ENCODE measurements at places on chromosomes 3 and 15. TPM values are rescaled to one million over a fixed set of nuclear protein-coding genes. Genes with fewer than 3 reads are reported as not detected.

The AQR gene
- 30.5 TPM for total RNA-seq

- H3K36me3 ChIP-seq: no peaks in the 10 kb centered on the region
- H3K27ac ChIP-seq: no peak overlapping the region
- H3K4me1 ChIP-seq: peaks cover 7% of the 10 kb centered on the region
- H3K4me3 ChIP-seq: no peak overlapping the region
- DNase-seq: no peak
- no peaks in the 10 kb centered on the region for H3K27me3 ChIP-seq
Observed at GRCh38 chr3:53274938-53275605, 19.2 kb upstream of the TKT start.

The CCR2 gene
- 0.83 TPM for total RNA-seq

GRCh38 chr3:108406063-108406660 lies 104.2 kb downstream of the MYH15 start:
- no peaks in the 10 kb centered on the region for H3K27me3 ChIP-seq
- peaks cover 4% of the 10 kb centered on the region for H3K4me1 ChIP-seq
- H3K36me3 ChIP-seq: no peaks in the 10 kb centered on the region
- no peak overlapping the region for H3K4me3 ChIP-seq
- no peak for DNase-seq

DNA sequence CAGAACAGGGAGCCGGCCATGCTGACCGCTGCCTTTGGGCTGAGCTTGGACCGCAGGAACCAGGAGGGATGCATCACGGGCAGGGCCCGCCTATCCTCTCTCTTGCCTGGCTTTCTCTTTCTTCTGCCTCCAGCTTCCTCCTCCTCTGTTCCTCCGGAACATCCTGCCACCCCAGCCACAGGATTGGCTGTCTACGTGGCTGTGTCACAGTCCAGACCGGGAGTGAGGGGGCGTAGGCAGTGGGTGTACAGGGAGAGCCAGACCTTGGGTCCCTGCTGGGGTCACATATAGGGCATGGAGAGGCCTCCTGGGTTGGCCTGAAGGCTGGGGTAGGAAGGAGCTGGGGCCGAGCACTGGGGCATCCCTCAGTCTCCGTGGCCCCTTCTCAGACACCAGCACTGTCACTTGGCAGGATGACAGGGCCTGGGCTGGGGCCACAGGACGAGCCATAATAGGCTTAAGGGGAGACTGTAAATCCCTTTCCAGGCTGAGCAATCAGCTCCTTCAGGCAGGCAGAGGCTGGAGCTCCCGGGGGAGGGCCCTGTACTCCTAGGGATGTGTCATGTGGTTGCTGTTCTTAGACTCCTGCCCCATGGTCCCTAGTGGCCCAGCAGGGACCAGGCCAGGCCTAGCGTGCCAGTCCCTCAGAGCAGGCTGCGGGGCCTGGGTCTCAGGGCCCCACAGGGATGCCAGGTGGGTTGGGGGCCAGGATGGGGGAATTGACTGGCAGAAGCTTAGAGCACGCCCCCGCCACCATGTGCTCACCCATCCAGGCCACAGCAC lies 25.4 kb downstream of the LINGO1 start:
- no peak overlapping the region for H3K4me3 ChIP-seq
- no peak for DNase-seq
- H3K36me3 ChIP-seq: no peaks in the 10 kb centered on the region
- H3K27ac ChIP-seq: no peak overlapping the region
- no peaks in the 10 kb centered on the region for H3K4me1 ChIP-seq
- no peaks in the 10 kb centered on the region for H3K27me3 ChIP-seq

GRCh38 chr15:60076582-60077276 lies 72.6 kb downstream of the FOXB1 start:
- no peak overlapping the region for H3K27ac ChIP-seq
- no peaks in the 10 kb centered on the region for H3K4me1 ChIP-seq
- no peak overlapping the region for H3K4me3 ChIP-seq
- DNase-seq: no peak
- H3K27me3 ChIP-seq: no peaks in the 10 kb centered on the region

DNA sequence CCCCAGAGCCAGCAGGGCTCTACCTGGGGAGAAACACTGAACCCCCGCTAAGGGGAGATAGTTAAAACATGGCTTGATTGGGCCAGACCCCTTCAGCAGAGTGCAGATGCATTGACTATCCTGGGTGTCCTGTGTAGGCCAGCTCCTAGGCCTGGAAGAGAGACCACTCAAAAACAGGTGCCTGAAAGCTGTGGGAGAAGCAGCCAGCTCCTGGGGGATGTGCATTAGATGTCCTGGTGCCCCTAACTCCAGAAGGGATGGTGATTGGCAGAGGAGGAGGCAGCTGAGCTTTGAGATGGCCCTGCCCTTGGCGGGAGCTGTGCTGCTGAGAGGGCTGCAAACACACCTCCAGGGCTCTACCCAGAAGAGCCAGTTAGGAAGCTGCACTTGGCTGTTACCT lies 89.3 kb upstream of the PLXNA1 start:
- no peaks in the 10 kb centered on the region for H3K27me3 ChIP-seq
- no peak overlapping the region for H3K27ac ChIP-seq
- peaks cover 26% of the 10 kb centered on the region for H3K4me1 ChIP-seq
- DNase-seq: no peak
- H3K4me3 ChIP-seq: no peak overlapping the region

- no peaks in the 10 kb centered on the region for H3K36me3 ChIP-seq
- H3K4me3 ChIP-seq: no peak overlapping the region
Observed at GRCh38 chr15:53000409-53000808, 210.3 kb upstream of the ONECUT1 start.

The ECE2 gene
- not detected for total RNA-seq

The NANOGP8 gene
- 1.1 TPM for total RNA-seq

The RASL12 gene
- 2.3 TPM for total RNA-seq

DNA sequence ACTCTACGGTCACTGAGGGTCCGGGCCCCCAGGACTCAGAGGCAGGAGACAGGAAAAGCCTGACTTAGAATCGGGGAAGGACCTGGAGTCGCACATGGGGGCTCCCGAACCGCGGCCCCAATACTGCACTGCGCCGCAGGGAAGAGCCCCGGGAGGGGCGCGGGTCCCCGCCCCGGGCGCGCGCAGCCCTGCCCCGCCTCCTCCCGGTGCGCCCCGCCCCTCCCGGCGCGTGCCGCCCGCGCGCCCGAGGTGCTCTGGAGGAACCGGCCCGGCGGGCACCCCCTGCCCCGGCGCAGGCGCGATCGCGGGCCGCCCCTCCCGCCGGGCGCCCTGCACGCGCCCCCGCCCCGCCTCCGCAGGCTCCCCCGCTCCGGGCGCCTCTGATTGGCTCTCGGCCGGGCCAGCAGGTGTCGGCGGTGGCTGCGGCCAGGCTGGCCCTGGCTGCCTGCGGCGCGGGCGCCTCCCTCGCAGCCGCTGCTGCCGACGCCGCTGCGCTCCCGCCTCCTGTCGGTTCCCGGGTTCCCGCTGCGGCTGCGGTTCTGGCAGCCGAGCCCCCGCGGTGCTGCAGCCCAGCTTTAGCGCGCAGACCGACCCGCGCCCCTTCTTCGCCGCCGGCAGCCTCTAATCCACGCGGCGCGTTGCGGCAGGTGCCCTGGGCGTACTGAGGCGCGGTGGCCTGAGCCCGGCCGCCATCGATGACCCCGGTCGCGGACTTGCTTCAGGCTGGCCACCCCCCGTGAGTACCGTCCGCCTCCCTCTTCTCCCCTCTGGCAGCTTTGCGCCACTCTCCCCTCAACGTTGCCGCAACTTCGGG lies at the start of gene MYRIP:
MYRIP (plus strand) TSS at position 429 of the 814 bp plus-strand sequence. CDS start 91,208 bp downstream, outside the sequence.
- peaks cover 47% of the 10 kb centered on the region for H3K27me3 ChIP-seq
- no peaks in the 10 kb centered on the region for H3K36me3 ChIP-seq
- H3K4me1 ChIP-seq: peaks cover 5% of the 10 kb centered on the region
- no peak within 1 kb of the TSS for H3K27ac ChIP-seq

DNA sequence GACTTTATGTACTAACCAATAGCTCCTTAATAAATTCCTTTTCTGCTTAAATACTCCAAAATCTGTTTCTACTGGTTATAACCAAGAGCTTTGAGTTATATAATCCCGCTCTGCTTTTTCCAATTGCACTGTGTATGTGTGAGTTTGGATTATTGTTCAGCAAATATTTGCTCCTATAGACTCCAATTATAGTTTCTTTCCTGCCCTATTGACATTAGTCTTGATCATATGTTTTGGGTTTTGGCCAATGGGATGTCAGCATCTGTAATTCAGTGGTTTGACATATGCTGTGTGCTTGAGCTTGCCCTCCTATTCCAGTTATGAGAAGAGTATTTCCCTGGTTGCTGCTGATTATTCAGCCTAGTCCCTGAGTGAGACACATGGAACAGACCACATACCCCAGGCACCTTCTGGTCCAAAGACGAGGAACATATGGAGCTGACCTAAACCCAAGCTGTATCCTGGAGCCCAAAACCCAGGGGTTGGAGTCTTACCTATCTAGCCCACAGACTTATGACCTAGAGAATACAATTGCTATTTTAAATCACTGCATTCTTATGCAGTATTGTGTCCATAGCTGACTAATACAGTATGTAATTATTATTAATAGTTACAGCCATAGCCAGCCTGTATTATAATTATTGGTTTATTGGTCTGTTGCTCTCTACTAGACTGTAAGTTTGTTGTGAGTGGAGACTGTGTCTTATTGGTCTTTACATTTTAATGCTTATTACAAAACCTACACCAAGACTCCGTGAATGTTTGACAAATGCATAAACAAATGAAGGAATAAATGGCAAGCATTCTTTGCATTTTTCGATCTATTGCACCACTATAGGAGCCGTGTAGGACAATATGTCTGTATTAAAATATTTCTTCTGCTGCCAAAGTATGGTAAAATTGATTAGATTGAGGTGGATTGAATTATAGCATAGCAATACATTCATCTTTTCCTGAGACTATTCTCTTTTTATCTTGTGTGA lies 11.7 kb upstream of the ZNF280D start:
- no peak overlapping the region for H3K27ac ChIP-seq
- no peak for DNase-seq
- no peaks in the 10 kb centered on the region for H3K4me1 ChIP-seq
- no peak overlapping the region for H3K4me3 ChIP-seq

The MYO5A gene
- 42.5 TPM for total RNA-seq

The ACOX2 gene
- 11.3 TPM for total RNA-seq

GRCh38 chr3:163508206-163508605 lies 1570.1 kb downstream of the SI start:
- H3K4me3 ChIP-seq: no peak overlapping the region
- H3K4me1 ChIP-seq: no peaks in the 10 kb centered on the region
- H3K36me3 ChIP-seq: no peaks in the 10 kb centered on the region
- no peaks in the 10 kb centered on the region for H3K27me3 ChIP-seq
- H3K27ac ChIP-seq: no peak overlapping the region

DNA sequence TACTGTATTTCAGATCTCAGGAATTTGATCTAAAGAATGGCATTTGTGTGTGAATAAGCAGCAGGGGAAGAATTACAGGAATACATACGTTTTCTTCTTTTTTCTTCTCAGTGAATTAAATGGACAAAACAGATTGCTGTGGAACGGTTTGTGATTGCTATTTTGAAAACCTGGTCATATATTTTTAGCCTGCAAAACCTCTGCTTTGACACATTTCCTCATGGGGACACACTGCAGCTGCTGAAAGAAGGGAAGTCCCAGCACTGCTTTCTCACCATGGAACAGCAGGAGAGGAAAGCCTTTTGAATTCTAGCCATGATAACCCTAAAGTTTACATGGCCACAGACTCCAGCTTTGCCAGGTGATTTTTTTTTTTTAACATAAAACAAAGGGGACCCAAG lies 315.0 kb downstream of the OXSM start:
- H3K27me3 ChIP-seq: no peaks in the 10 kb centered on the region
- no peak overlapping the region for H3K4me3 ChIP-seq
- no peak for DNase-seq

DNA sequence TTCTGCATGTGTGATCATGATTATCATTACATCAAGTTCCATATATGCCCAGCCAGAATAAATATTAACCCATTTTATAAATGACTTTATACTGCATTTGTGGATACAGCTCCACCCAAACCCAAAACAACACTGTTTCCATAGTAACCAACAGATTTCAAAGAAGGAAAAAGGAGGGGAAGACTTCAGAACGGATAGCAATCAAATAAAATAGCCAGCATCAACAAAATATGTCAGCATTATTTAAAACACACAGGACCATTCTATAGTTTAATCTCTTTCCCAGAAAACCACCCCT lies 114.4 kb downstream of the FOXP1 start:
- H3K27me3 ChIP-seq: no peaks in the 10 kb centered on the region
- H3K36me3 ChIP-seq: no peaks in the 10 kb centered on the region
- DNase-seq: no peak
- no peak overlapping the region for H3K4me3 ChIP-seq
- H3K27ac ChIP-seq: no peak overlapping the region
- H3K4me1 ChIP-seq: no peaks in the 10 kb centered on the region

- no peaks in the 10 kb centered on the region for H3K27me3 ChIP-seq
- H3K4me1 ChIP-seq: peaks cover 11% of the 10 kb centered on the region
- peaks cover 18% of the 10 kb centered on the region for H3K36me3 ChIP-seq
- H3K27ac ChIP-seq: no peak overlapping the region
- no peak for DNase-seq
- no peak overlapping the region for H3K4me3 ChIP-seq
Observed at GRCh38 chr3:48881006-48881405, 17.7 kb downstream of the SLC25A20 start.

The MEF2A gene
- 50.7 TPM for total RNA-seq

DNA sequence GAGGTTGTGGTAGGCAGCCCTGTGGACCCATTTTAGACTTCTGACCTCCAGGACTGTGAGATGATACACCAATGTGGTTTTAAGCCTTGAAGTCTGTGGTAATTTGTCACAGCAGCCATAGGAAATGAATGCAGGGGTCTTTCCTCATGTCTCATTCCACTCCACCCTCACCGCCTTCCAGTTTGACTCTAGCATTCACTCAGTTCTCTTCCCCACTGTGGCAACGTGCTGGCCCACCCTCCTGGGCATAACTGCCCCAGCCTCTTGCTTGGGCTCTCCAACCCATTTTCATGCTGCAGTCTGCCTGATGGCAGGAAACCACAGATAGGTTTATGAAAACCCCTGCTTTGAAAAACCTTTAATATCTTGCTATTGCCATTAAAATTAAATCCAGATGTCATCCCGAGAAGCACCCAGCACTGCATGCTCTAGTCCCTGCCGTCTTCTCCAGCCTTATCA lies 7.3 kb upstream of the TRNT1 start:
- H3K27ac ChIP-seq: no peak overlapping the region
- DNase-seq: no peak
- no peaks in the 10 kb centered on the region for H3K27me3 ChIP-seq
- no peaks in the 10 kb centered on the region for H3K4me1 ChIP-seq

DNA sequence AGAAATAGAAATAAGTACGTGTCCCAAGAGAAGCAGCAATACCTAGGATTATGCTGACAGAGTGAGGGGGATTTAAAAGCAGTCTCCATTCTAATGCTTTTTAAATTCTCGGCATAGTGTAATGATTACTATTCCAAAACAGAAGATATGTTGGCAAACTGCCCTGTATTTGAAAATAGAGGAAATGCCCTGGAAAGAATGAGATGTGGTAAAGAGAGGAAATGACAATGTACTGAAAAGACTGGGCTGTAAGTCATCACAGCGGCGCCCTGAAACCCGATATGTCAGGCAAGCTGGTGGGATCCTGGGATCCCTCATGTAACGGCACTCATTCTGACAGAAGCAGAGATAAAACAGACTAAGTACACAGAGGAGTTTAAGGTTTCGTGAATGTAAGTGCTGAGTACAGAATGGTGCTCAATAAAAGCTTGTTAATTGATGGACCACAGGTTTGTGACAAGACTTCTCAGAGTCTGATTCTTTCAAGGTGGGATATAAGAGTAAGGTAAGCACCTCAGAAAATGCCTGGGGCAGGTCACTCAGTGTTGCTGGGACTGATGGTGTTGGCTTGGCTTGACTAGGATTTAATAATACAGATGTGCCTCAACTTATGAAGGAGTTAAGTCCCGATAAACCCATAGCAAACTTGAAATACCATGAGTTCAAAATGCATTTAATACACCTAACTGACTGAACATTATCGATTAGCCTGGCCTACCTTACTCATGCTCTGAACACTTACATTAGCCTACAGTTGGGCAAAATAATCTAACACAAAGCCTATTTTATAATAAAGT lies 91.4 kb downstream of the NFKBIZ start:
- no peaks in the 10 kb centered on the region for H3K4me1 ChIP-seq
- H3K4me3 ChIP-seq: no peak overlapping the region
- H3K27me3 ChIP-seq: no peaks in the 10 kb centered on the region
- no peak overlapping the region for H3K27ac ChIP-seq
- no peak for DNase-seq

Data from adrenal gland (tissue), 19 donors.